ENCODE measurements at places on chromosomes 11 and 22.

- no peak for DNase-seq
Measured at GRCh38 chr11:10243896-10244575, 50.0 kb downstream of the SBF2 start.

- no peak for DNase-seq
Measured at GRCh38 chr11:117366248-117366647, 38.6 kb downstream of the CEP164 start.

DNA sequence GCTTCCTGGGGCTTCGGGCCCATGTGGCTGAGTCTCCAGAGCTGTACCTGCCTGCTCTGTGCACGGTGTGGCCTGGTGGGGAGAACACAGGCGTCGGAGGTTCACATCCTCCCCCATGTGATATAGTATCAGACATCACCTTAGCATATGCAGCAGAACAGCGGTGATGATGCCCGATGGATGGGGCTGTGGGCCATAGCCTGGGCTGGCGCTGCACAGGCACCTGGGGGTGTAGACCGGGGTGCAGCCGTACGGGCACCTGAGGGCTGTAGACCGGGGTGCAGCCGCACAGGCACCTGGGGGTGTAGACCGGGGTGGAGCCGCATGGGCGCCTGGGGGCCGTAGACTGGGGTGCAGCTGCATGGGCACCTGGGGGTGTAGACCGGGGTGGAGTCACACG is 29.2 kb downstream of the NADSYN1 start:
- DNase-seq = no peak

- no peak for DNase-seq
Measured at GRCh38 chr11:119172513-119172912, 4.0 kb downstream of the NLRX1 start.

DNA sequence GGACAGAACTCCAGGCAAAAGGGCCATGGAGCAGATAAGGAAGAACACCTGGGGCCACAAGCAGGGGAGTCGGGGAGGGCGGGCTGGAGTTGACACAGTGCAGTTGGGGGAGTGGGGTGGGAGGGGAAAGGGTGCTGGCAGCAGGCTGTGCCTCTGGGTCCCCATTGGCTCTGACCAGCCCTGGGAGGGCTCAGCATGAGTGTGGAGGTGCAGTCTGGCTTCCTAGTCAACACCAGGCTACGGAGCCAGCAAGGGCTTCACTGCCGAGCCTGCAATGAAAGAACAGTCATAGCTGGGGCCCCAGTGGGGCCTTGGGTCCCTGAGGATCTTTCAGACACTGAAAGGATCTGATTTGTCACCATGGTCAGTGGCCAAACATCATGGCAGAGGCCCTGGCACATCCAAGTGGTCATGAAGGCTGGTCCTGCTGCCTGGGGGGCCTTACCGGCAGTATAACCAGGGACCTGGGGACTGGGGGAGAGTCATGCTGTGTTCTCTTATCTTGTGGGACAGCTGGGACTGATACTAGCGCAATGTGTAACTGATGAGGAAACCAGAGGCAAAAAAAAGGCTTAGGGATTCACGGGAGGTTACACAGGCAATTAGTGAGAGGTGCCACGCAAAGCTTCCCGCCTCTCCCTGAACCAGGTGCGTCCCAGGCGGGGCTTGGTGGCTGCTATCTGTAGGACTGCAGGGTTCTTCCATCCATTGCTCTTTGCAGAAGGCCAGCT is 11.6 kb downstream of the SLC37A2 start:
- DNase-seq = no peak

DNA sequence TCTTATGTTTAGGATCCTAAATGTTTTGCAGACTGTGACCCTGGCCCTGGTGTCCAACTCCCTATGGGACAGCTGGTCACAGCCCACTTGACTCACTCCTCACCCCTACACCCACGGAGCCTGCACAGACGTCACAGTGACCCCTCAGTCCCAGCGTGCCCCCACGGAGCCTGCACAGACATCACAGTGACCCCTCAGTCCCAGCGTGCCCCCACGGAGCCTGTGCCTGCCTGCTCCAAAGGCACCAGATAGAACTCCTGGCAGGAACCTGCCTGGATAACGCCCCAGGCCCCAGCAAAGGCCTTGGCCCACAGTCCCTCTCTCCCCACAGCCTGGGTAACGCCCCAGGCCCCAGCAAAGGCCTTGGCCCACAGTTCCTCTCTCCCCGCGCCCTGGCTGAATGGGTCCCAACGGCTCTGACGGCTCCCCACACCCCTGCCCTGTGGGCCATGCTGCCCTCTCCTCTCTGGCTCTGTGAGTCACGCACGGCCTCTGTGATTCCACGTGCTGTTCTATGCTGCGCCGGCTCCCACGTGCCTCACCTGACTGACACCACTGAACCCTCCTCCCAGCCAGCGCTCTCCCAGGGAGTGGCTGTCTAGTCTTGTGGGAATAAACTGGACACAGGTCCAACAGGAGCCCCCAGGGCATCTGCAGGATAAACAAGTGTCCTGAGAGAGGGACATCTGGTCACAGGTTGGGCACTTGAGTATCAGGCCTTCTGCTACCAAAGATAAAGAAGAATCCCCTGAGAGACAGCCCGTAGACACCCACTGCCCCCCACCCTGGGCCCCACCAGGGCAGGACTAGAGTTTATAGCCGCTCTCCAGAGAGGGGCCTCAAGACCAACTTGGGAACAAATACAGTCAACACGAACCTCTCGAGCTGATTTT is 250.3 kb downstream of the BRD1 start:
- DNase-seq = no peak

DNA sequence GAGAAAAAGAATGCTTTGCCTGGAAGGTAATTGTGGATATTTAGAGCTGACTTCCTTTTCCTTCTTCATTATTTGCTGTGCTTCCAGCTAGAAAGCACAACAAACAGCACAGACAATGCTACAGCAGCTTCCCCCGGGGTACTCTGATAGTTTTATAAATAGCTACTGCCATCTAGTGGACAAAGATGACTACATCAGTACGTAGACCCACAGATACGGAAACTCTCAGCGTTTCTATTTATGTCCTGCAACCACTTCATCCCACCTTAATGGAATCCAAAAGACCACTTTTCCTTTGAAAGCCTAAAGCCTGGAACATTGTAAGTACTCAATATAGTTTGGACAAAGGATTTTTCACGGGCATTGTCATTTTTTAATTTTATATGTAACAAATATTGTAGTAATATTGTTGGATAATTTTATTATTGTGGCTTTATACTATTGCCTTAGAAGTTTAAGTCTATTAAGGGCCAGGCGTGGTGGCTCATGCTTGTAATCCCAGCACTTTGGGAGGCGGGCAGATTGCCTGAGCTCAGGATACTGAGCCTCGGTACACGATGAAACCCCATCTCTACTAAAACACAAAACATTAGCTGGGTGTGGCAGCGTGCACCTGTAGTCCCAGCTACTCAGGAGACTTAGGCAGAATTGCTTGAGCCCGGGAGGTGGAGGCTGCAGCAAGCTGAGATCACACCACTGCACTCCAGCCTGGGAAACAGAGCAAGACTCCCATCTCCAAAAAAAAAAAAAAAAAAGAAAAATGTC is 7.5 kb downstream of the HSPA8 start:
- peak; percentile 79 for DNase-seq

DNA sequence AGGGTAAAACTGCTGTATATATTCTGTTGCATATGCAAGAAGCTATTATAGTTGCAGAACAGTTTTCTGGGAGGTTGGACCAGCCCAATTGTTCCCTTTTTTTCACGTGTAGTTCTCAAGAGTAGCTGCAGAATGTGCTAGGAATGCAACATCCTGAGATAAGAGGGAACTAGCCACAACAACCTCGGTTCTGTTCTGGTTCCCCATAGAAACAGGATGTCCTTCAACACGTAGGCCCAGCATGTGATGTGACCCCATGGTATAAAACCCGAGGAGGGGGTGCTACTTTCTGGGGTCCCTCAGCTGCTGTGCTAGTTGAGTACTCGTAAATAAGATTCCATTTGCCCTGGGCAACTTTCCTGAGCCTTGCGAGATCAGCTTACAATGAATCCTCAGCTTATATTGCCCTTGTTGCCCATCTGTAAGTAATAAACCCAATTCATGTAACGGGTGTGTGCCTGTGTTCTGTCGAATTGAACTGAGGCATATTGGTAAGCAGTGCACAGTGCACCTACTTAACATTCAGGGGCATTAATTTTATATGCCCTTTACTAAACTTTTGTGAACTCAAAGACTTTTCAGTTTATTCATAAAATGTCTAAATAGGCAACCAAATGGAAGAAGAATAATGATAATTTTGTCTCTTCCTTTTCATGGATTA is 23.0 kb upstream of the TRAF6 start:
- no peak for DNase-seq

DNA sequence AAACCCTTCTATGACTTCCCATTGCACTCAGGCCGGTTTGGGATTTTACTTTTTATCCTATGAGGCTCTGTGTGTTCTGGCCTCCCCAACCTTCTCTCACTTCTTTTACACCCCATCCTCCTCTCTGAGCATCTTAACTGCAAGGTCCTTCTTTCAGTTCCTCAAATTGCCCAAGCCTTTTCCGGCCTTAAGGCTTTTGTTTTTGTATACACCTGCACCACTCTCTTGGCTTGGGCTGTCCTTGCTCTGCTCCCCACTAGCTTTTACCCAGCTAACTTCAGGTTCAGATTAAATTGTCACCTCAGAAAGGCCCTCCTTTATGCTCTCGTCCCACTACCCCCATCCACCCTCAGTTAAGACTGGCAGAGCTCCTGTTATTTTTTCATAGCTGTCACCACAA is 55.5 kb downstream of the FAM83F start:
- no peak for DNase-seq

DNA sequence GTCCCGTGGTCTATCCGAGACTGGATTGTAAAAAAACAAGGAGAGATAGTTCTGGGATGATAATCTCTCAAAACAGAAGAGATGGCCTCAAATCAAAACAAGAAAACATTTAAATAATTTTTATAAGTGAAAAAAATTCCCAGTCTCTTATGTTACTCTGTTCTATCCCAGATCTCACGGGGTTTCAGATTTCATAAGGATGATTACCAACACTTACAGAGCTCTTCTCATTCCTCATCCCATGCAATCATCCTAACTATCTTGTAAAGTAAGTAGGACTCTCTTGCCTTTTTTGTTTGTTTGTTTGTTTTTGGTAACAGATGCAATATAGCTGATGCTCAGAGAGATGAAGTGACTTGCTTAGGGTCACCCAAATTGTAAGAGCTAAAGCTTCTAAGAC is 20.0 kb upstream of the ZBTB16 start:
- no peak for DNase-seq

- DNase-seq = peak; percentile 45
Measured at GRCh38 chr22:27489178-27489675, 312.3 kb downstream of the MN1 start.

- DNase-seq = no peak
Measured at GRCh38 chr22:46399251-46400024, 63.9 kb downstream of the TRMU start.

DNA sequence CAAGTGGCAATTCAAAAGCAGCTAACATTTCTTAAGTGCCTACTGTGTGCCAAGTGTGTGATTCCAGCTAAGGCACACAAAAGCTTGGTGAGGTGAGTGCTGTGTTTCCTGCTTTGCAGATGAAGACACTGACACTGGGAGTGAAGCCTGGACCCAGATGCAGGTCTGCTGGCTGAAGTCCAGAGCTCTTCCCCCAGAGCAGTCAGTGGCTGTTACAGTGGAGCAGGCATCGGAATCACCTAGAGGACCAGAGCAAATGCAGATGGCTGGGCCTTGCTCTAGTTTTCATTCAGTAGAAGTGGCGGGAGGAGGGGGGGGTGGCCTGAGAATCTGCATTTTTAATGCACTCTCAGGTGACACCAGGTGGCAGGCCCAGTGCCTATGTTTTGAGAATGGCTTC is 342.3 kb downstream of the CADM1 start:
- DNase-seq = no peak

DNA sequence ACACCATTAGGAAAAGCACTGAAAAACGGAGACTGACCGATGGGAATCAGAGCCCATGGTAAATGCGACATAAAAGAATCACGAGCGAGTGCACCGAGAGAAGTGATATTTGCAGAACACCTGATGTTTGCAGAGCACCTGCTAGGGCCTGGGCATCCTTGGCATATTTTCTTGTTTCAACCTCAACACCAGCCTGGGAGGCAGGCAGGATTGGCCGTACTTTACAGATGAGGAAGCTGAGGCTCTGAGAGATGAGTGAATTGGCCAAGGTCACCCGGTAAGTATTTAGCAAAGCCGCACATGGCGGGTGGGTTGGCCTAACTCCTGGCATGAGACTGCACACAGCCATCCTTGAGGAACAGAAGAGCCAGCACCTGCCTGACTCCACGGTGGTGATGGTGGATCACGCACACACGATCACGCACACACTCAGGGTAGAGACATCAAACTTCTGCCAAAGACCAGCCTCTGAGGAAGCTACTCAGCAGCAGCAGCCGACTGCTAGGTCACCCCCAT is 21.6 kb upstream of the CHADL start:
- DNase-seq = no peak

GRCh38 chr11:70608568-70609470 is 210.5 kb downstream of the CTTN start:
- DNase-seq = no peak

DNA sequence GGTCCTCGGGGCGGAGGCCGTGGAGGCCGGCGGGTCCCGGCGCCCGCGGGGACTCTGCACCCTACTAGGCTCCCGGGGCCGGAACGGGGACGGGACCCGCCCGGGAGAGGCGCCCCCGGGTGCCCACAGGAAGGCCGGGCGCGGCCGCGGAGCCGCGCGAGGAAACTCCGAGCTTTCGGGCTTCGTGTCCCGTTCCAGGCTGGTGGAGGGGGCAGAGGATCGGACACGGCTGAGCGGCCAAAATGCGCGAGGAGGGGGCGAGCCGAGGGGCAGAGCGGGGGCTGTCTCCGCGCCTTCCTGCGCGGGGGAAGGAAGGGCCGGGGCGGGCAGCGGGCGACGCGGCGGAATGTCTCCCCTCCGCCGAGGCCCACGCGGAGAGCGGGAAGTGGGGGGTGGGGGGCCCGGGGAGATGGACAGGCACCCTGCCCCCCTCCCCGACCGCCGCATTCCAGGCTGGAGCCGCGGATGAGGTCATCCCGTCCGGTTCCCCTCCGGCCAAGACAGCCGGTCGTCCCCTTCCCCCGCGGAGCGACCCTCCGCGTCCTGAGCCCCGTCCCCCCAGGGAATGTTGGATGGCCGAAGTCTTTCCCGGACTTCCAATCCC is 430 bp downstream of the CDC42EP1 start:
- DNase-seq = peak; percentile 71

DNA sequence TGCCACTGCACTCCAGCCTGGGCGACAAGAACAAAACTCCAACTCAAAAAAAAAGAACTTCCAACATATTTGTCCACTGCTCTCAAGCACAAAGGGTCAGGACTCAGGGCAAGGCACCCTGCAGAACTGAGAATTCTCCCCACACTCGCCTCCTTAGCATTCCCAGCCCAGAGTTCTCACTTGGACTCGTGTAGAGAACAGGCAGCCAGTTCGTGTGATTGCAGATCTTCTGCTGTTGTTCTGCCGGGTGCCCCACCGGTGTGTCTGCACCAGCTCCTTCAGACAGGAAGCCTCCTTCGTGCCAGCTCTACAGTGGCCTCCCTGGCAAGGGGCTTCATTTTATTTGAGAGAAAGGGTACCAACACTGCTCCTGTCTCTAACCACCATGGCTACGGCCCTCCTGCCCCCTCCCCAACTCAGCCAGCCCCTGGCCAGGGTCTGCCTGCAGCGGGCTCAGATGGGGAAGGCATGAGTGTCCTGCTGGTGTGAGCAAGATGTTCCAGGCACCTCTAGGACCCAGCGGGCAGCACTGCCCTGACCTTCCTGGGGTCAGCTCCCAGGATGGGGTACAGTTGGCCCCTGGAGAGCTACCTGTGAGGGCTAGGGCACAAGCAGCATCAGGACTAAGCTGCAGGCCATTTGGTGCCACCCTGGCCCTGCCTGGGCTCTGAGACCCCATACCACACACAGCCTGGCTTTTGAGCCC is 19.5 kb upstream of the SCGB1A1 start:
- DNase-seq = no peak

- no peak for DNase-seq
Measured at GRCh38 chr11:100739666-100740065, 52.6 kb downstream of the ARHGAP42 start.

Measured in AG20443 (cell line).